ENCODE measurements at places on chromosomes 2 and 18.

DNA sequence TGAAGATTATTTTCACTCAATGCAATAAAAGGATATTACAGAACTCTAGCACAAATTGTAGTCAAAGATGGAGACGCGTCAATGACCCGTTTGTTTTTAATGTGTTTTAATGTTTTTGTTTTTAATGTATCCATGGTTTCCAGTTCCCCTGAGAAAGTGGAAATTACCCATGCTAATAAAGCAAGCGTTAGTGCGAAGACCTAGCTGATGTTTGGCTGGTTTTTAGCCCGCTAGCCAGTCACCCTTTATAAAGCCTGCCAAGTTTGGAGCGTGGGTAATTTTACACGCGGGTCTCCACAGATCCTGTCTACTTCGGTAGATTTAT is 430 bp upstream of the CHMP1B start:
- DNase-seq = no peak

- DNase-seq = no peak
Measured at GRCh38 chr2:42979416-42979869, 187.1 kb upstream of the HAAO start.

DNA sequence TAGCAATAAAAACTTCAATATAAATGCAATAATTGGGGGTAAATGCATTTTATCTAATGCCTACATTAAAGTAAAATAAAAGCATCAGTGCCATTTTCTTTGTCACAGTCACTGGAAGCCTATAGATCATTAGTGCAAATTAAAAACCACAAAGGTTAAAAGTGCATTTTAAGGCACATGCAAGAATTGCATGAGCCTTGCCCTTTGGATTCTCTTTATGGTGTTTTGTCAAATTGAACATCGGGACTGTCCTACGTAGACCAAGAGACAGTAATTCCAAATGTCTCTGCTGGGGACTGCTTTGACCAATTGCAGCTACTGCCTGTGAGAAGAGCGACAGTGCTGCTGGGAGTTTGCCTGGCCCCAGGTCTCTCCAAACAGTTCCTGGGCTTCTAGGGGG is 130.3 kb upstream of the SATB2 start:
- no peak for DNase-seq

DNA sequence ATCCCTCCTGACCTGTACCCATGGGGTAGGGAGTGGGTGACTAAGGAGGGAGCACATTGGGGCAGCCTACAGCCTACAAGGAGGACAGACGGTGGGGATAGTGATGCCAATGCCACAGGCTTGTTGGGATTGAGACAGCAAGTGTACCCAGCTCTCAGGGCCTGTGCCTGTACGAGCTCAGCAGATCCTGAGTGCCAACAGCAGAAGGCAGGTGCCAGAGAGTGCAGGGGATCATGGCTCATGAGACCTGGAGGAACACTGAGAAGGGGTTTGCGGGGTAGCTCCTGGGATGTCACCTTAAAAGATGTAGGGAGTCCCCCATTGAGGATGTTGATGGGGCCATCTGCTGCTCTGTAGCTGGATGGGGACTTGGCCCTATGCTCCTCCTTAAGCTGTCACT is 10.3 kb upstream of the SNED1 start:
- DNase-seq = no peak

DNA sequence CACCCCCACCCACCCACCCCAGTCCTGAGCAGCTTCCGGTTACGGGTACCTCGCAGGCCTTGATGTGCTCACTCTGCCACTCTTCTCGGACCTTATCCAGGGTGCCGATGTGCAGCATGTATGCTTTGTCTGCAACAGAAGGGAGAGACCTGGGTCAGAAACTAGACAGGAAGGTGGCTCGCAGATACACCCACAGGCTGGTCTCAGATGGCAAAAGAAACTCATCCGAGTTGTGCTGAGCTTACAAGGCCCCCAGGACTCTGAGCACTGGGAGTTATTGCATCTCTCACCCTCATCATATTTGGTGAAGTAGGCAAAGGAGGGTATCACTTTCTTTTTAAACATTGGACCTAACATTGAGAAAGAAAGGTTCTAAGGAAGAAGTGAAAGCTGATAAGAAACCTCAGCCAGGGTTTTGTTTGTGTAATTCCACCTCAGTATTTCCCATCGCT is 30.6 kb upstream of the EPG5 start:
- DNase-seq = no peak

DNA sequence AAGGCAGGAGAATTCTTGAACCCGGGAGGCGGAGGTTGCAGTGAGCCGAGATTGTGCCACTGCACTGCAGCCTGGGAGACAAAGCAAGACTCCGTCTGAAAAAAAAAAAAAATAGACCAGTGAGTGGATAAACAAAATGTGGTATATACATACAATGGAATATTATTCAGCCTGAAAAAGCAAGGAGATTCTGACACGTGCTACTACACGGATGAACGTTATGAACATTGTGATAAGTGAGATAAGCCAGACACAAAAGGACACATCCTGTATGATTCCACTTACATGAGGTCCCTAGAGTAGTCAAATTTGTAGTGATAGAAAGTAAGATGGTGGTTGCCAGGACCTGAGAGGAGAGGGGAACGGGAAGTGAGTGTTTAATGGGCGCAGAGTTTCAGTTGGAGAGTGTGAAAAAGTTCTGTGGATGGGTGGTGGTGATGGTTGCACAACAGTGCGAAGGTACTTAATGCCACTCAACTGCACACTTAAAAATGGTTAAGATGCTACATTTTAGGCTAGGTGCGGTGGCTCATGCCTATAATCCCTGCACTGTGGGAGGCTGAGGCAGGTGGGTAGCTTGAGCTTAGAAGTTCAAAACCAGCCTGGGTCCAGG is 38.3 kb downstream of the NIFK start:
- DNase-seq = no peak

GRCh38 chr2:186636800-186637496 is 47.1 kb downstream of the ITGAV start:
- DNase-seq = no peak

GRCh38 chr18:76495006-76495370 is at the start of gene ZNF516:
ZNF516 (minus strand) TSS chr18:76495242; CDS start chr18:76443054, 52,188 bp downstream.
- DNase-seq = no peak

- DNase-seq = no peak
Measured at GRCh38 chr2:46954951-46955571, 39.5 kb upstream of the MCFD2 start.

- DNase-seq = no peak
Measured at GRCh38 chr18:80225685-80226084, 21.6 kb downstream of the PARD6G start.

- DNase-seq = no peak
Measured at GRCh38 chr2:66901344-66901743, 466.4 kb downstream of the MEIS1 start.

GRCh38 chr2:238155761-238156694 is 2.7 kb upstream of the ERFE start:
- no peak for DNase-seq

- no peak for DNase-seq
Measured at GRCh38 chr2:104521247-104521646, 332.7 kb upstream of the POU3F3 start.

GRCh38 chr18:36160959-36161371 is 26.3 kb upstream of the MOCOS start:
- no peak for DNase-seq

DNA sequence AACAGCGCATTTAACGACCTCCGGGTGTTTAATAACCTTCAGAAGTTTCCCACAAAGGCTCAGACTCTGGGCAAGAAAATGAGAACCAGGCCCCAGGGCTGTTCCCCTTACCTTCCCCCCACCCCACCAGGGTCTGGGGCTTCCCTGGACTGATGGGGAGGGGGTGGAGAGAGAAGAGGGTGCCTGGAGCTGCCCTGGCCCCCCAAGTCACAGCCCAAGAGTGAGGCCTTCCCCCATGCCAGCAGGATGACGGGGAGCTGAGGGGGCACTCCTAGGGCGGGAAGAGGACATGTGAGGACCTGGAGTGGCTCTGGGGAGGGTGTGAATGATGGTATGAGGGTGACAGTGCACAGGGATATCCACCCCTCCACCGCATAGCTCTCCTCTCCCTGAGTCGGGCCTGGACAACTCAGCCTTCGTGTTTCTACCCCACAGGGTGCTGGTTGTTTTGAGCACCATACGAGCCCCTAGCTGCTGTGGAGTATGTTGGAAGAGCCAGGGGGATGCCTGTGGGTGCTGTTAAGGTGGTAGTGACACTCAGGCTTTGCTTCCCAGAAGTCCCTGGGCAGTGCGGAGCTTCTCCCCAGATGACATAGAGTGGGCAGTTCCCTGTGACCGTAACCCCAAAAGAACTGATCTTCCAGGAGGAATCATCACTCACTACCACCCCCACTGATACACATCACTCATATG is 3.9 kb downstream of the PKDCC start:
- DNase-seq = no peak

DNA sequence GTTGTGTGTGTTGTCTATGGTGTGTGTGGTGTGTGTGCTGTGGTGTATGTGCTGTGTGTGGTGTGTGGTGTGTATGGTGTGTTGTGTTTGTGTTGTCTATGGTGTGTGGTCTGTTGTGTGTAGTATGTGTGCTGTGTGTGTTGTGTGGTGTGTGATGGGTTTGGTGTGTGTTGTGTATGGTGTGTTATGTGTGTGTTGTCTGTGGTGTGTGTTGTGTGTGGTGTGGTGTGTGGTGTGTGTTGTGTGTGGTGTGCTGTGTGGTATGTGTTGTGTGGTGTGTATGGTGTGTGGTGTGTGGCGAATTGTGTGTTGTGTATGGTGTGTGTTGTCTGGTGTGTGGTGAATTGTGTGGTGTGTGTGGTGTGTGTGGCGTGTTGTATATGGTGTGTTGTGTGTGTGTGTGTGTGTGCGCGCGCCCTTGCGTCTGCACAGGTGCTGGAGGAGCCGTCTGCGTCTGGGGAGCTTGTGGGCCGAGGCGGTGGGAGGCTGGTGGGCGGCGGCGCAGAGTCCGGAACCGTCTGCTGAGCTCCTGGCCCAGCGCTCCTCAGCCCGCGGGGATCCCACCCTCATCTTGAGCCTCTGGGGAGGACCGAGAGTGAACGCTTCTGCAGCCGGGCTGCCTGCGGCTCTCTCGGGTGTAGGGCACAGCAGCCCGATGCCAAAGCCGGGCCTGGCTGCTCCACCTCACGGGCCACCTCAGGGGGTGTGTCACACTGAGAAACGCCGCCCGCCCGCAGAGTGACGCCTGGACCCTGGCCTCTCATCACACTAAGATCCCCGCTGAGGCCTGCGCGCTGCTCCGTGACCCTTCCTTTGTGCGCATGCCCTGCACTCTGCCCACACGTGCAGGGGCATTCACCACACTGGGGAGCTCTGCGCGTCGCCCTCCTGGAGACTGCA is 8.8 kb upstream of the ADI1 start:
- DNase-seq = no peak

- DNase-seq = no peak
Measured at GRCh38 chr18:55001394-55002024, 42.2 kb upstream of the CCDC68 start.

DNA sequence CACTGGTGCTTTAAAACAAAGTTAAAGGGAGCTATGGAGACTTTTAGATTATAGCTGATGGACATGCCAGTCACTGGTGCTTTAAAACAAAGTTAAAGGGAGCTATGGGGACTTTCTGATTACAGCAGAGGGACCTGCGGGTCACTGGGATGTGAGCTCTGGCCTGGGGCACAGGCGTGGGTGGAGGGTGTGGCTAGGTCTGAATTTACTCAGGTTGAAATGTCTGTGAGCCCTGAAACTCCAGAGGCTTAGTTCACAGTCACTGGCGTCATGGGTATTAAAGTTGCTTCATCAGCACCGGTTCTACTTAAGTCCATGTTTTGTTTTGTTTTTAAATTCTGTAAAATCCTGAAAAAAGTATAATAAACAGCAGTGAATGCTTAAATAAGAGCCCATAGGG is 49.0 kb upstream of the TMEM18 start:
- peak; percentile 42 for DNase-seq

DNA sequence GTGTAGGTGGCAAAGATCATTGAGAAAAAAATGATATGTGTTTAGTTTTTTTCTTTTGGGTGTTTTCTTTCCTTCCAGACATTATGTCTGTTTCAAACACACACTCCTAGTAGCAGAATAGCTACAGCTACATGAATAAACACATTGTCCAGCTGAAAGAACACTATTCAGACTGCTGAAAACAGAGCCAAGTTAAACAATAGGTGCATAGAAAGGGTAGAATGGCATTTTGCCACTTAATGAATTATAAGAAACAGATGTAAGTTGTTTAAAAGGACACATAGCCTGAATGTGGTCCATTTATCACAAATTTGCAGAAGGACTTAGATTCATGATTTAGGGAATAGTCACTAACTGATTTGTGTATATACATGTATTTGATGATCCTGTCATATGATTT is 20.1 kb downstream of the CTLA4 start:
- DNase-seq = no peak

DNA sequence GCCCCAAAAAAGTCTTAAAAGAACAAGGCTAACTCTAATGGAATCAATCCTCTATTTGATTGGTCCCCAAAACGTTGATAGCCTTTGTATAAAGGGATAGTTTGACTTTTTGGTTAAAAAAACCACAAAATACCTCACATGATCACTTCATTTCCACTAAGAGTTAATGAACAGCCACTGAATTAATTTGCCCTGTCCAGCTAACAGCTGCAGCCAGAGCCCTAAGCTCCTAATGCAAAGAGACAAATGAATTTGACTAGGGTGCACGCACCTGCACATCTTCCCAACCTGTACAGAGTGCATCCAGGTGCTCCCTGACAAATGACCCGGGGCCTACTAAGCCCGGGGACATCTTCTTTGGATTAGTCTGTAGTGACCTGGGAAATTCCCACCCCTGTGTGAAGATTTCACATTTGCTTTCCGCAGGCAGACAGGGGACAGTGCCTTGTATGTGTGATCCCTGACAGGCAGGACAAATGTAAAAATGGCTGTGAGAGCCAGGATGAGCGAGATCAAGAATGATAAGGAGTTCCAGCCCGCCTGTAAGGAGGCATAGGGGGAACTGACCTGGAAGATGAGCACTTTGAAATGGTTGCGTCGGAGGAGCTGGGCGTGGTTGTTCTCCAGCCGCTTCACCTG is 893 bp downstream of the CAVIN2 start:
- no peak for DNase-seq

GRCh38 chr2:53475321-53475720 is 292.3 kb upstream of the CHAC2 start:
- no peak for DNase-seq

DNA sequence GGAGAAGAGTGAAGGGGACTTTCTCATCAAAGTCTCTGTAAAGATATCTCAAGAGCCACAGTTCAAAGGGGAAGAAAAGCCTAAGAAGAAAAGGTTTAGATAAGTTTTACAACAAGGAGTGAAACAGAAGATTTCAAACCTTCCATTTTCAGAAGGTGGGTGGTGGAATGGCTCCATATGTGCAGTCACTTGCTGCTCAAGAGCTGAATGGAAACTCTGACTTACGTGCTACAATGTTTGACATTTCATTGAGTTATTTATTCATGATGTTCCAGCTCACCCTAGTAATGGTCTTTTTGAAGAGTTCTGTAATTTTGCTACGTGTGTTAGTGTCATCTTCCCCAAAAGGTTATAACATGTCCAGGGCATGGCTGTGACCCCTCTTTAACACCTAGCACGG is 21.7 kb downstream of the LCT start:
- DNase-seq = no peak

DNA sequence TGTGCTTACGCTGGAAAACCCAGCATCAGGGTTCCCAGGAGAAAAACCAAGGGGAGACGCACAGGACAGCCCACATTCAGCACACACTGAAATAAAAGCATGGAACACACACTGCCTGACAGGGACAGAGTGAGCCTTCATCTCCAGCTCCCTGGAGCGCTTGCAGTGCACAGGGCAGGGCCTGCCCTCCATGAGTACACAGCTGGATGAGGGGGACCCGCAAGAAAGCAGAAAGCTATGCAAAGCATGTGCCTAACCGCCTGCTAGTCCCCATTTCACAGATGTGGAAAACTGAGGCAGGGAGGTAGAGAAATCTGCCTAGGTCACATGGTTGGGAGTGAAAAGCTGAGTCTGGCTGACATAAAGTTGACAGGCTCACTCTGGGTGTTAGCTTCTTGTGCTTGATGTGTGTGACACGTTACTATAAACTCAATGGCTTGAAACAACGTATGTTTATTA is 187.1 kb downstream of the HDAC4 start:
- DNase-seq = no peak
